RWPE1 (cell line): ENCODE measurements at places on chromosomes 4 and X.

DNA sequence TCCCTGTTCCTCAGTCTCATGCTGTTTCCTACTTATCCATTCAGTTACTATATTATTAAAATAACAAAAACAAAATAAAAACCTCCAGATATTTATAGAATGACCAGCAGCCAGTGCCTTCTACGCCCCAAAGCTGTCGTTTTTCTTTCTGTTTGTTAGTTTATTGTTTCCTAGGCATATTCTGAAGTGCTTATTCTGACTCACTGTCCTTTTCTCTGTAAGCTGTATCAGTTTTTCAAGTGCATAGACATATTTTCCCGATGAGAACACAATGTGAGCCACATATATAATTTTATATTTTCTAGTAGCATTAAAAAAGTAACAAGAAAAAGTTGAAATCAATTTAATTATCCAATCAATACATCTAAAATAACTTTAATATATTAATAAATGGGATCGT, 2158.6 kb upstream of the TENM3 start:
- no peak for DNase-seq

- DNase-seq = no peak
Observed at GRCh38 chr4:158008551-158009218, 164.1 kb downstream of the GASK1B start.

- DNase-seq = no peak
Observed at GRCh38 chr4:133920236-133920635, 281.4 kb downstream of the PABPC4L start.

DNA sequence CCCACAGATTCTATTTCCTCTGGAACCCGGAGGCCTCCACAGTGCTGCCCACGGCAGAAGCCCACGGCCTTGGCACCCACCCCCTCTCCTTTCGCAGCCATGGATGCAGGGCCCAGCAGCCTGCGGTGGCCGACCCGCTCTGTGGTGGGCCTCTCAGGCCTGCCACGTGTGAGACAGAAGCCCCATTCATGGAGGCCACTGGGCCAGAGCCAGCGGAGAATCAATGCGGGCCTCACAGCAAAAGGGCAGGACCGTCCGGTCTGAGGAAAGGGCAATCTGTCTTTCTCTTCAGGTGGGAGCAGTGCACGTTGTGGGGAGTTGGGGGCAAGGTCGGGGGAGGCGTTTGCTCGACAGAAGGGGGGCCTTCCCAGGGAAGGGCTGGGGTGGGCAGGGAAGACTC, 8.4 kb upstream of the HAUS7 start:
- DNase-seq = no peak

DNA sequence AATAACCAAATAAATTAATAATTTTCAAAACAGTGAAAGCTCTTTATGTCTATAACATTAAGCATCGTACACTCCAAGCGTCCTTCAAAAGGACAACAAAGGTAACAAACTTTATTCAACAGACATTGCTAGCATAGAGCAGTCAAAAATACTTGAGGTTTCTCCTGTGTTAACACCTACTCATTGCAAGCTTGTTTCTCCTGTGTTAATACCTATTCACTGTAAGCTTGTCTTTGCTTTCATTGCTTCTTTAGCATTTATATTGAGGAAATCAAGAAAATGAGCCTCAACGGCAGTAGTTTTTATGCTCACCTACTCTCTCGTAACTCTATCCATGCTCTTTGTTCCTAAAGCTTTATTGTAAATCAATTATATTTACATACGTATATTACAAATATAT, 3.5 kb downstream of the SPOCK3 start:
- no peak for DNase-seq

DNA sequence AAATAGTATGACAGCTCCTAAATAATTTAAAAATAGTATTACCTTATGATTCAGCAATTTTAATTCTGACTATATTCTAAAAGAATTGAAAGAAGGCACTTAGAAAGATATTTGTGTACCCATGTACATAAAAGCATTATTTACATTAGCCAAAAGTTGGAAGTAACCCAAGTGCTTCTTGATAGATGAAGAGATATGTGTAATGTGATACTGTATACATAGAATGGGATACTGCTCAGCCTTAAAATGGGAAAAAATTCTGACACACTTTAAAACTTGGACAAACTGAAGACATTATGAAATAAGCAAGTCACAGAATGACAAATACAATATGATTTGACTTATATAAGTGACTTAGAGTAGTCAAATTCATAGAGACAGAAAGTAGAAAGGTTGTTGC, 112.2 kb downstream of the IDS start:
- DNase-seq = no peak

DNA sequence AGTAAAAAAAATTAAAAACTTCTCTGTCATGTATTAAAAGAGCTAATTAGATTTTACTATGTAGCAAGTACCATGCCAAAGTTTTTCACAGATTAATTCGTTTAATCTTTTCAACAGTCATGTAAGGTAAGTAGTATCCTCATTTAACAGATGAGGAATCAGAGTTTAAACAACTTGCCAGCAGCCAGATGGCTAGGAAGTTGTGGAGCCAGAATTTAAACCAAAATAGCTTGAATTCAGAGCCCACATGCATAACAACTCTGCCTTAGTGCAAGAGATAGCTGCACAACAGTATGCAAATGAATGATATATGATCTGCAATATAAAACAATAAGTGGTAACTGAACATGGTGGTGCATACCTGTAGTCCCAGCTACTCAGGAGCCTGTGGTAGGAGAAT, 75.3 kb downstream of the NAP1L3 start:
- DNase-seq = no peak

DNA sequence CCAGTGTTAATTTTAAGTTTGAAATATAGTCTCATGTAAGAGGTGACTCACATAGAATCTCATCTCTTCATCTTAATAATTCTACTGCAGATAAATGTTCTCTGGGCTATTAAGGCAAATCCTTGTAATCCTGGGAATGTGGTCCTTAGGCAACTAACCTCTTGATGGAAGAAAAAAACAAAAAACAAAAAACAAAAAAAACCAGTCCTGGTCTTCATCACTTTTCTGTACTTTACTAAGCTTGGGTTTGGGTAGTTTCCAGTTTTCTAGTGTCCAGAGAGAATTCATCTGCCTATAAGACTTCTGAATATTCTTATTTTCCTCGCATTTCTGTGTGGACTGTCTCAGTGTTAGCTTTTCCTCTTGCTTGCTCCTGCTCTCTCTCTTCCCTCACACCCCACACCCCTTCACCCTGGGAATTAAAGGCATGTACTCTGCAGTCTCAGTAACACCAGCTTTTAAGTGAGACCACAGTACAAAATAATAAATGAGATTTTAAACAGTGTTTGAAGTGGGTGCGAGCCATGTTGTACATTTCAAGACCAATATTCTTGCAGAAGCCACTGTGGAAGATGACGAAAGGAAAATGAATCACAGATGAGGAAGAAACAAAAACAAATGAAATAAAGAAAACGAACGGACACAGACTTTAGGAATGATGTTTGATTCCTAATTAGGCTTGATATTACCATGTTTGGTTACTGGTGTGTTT, 51.7 kb downstream of the HAND2 start:
- DNase-seq = no peak

- no peak for DNase-seq
Observed at GRCh38 chrX:20352504-20352903, 85.8 kb upstream of the RPS6KA3 start.

DNA sequence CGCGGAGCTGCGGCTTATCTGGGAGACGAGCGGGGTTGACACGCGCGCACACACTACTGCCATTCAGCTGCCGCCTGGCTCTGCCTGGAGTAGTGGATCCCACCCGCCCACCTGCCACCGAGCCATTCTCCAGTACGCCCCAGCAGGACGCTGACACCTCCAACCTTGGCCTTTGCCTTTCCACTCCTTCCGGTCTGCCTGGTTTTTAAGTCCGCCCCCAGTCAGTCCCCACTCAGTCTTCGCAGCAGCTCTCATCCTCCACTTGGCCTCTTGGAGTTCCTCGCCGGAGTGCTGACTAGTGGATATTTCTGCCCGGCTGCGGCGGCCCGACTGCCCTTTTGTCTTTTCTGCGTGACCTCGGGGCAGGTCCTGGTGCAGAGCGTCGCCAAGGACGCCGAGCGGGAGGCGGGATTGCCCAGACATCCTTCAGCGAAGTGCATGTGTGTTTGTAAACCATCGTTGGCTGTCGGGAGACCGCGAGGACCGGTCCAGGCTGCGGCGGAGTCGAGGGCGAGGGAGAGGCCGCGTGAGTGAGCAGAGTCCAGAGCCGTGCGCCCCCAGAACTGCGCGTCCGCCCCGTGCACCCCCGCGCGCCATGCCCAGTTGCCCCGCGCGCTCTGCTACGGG, 1.1 kb downstream of the SLIT2 start:
- no peak for DNase-seq

GRCh38 chrX:54602563-54602962, 72.5 kb downstream of the GNL3L start:
- no peak for DNase-seq

DNA sequence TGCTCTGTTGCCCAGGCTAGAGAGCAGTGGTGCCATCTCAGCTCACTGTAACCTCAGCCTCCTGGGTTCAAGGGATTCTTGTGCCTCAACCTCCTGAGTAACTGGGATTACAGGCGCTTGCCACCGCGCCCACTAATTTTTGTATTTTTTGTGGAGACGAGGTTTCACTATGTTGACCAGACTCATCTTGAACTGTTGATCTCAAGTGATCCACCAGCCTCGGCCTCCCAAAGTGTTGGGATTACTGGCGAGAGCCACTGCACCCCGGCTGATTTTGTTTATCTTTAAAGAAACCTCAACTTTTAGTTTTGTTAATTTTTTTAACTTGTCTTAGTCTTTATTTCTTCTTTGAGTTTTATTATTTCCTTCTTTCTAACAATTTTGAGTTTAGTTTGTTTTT, 163.2 kb downstream of the SLC4A4 start:
- no peak for DNase-seq

- peak; percentile 62 for DNase-seq
Observed at GRCh38 chr4:166594326-166594946, 639.9 kb downstream of the SPOCK3 start.

DNA sequence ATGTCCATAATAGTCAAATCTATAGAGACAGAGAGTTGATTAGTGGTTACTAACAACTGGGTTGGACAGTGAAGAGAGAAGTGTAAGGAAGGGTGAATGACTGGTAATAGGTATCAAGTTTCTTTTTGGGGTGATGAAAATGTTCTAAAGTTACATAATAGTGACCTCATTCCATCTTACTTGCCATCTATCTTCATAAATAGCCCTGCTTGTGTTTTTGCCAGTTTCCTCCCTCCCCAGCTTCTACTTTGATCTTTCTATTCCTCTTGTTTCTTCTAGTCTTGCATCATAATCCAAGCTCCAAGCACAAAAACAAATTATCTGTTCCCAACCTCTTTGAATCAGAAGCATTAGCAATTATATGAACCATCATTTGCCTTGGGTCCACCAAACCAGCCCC, 40.2 kb upstream of the TET2 start:
- no peak for DNase-seq

DNA sequence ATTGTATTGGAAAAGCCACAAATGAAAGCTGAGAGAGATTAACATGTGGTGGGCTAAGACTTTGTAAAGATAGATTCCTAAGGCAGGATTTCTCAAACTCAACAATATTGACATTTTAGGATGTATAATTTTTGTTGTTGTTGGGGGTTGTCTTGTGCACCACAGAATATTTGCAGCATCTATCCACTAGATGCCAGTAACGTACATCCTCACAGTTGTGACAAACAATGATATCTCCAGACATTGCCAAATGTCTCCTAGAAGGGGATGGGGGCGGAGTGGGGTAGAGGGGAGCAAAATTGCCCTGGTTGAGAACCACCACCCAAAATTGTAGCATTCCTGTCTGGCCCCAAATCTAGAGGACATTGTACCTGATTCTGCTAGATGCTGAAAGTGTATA, 14.7 kb upstream of the CBR4 start:
- DNase-seq = peak; percentile 57

- no peak for DNase-seq
Observed at GRCh38 chr4:86159216-86159615, 200.6 kb downstream of the MAPK10 start.

GRCh38 chr4:168101026-168101425, 8.7 kb downstream of the ANXA10 start:
- DNase-seq = no peak

DNA sequence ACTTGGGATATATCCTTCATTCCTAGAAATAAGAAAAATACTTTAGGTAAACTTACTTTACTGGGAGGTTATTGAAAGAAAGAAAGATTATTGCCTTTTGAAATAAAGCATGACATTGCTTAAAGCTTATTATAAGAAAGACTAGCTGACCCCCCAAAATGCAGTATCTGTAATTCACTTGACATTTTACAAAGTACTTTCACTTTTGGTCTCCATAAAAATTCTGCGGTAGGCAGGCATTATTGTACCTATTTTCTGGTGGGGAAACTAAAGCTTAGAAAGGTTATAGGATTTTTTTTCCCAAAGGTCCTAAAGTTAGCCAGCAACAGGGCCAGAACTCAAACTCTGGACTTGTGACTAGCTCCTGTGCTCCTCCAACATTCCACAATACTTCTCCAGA, 29.7 kb upstream of the TXK start:
- no peak for DNase-seq

DNA sequence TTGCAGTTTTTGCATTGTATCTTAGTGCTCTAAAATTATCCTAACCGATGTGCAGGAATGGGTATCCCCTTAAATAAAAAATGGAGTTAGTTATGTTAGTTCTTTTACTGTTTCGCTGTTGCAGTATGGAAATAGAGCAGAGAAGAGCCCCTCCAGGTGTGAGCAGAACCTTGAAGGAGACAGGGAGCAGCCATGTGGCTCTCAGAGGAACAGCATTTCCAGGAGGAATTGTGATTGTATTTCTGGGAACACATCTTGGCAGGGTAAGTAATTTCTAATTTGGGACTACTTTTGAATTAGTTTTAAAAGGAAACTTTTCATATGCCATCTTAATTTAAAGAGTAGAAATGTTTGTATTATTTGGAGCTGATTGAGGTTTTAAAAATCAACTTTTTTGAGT, 5.3 kb upstream of the CCDC158 start:
- no peak for DNase-seq

GRCh38 chr4:3342182-3342854, 49.5 kb downstream of the RGS12 start:
- DNase-seq = no peak
